ENCODE measurements at places on chromosomes 13 and 19. TPM values are rescaled to one million over a fixed set of nuclear protein-coding genes. Genes with fewer than 3 reads are reported as not detected.

DNA sequence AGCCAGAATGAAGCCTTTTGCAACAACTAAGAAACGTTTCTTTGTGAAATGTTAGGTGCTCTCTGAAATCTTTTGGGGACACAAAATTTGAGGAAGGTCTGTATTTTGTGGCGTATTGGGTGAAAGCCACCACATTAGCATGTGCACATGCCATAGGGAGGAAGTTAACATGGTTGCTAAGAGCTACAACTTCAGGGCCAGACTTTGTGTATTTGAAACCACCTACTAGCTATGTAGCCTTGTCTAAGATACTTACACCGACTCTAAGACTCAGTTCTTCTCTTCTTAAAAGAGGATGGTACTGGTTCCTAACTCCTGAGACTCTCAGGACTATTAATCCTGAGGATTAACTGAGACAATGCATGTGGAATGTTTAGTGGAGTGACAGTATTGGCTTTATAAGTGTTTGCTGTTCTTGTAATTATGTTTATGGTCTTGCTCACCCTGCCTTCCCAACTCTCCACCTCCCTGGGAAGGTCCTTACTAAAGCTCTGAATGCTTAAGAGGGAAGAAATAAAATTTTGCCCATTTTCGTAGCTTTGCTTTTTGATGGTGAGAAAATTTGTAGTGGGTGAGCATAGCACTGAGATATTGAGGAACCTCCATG lies 15.5 kb downstream of the SERP2 start:
- no peak overlapping the region for H3K4me3 ChIP-seq
- no peak overlapping the region for H3K27ac ChIP-seq
- peaks cover 7% of the 10 kb centered on the region for H3K4me1 ChIP-seq
- H3K36me3 ChIP-seq: no peaks in the 10 kb centered on the region
- no peaks in the 10 kb centered on the region for H3K27me3 ChIP-seq
- no peak for DNase-seq

- DNase-seq: no peak
- no peaks in the 10 kb centered on the region for H3K36me3 ChIP-seq
- no peak overlapping the region for H3K27ac ChIP-seq
Measured at GRCh38 chr19:30667227-30667626, 295.0 kb downstream of the ZNF536 start.

DNA sequence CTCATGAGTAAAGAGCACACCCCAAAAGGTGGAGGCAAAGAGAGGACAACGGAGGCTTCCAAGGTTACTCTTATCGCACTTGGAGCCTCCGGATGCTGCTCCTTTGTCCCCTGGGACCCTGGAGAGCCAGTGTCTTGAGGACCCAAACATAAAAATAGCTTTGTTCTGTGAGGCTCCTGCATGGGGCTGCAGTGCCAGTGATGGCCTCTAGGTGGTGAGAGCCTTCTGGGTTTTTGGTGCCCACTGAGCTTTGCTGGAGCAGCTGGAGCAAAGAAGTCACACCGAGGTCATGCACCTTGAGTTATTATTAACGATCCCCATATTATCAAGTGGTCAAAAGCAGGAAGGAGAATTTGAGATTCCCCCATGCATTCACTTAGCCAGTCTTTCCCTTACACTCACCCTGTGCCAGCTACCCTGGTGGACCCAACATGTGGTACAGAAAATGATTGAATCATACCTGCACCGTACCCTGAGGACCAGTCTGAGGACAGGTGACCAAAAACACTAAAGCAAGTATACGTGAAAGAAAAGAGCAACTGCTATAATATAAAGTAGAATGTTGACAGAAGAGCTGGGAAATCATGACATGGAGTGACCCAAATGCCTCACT lies 41.5 kb downstream of the ZNF682 start:
- no peaks in the 10 kb centered on the region for H3K27me3 ChIP-seq
- DNase-seq: no peak
- no peaks in the 10 kb centered on the region for H3K36me3 ChIP-seq
- no peak overlapping the region for H3K27ac ChIP-seq

- H3K4me3 ChIP-seq: no peak overlapping the region
- H3K36me3 ChIP-seq: no peaks in the 10 kb centered on the region
- DNase-seq: no peak
- H3K27me3 ChIP-seq: no peaks in the 10 kb centered on the region
- H3K27ac ChIP-seq: no peak overlapping the region
Measured at GRCh38 chr13:22828081-22828480, 352.7 kb upstream of the SGCG start.

DNA sequence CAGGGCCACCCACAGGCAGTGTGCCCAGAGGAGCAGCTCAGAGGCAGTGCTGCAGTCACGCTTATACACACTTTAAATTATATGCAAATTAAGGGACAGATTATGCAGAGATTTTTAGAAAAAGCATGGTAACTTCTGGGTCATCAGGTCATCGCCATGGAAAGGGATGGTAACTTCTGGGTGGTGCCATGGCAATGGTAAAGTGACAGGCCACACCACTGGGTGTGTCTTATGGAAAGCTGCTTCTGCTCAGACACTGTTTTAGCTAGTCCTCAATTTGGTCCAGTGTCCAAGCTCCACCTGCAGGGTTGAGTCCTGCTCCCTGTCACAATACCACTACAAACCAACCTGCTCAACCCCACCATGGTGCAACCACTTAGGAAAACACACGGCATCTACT lies 29.9 kb upstream of the LSM14A start:
- H3K4me1 ChIP-seq: no peaks in the 10 kb centered on the region
- DNase-seq: no peak
- no peak overlapping the region for H3K4me3 ChIP-seq
- no peak overlapping the region for H3K27ac ChIP-seq

The ZNF543 gene
- total RNA-seq: 6.9 TPM

The MPV17L2 gene
- total RNA-seq: 10.3 TPM

The CCDC70 gene
- total RNA-seq: not detected

Data from vagina (tissue), 2 donors.